Renal pelvis (tissue), 12 donors: ENCODE measurements at places on chromosomes 13 and 19. TPM values are rescaled to one million over a fixed set of nuclear protein-coding genes. Genes with fewer than 3 reads are reported as not detected.

- no peak for DNase-seq
These were observed 67.8 kb downstream of the RASA3 start for GRCh38 chr13:114064450-114065140.

- no peak for DNase-seq
These were observed 652.1 kb upstream of the GPC6 start for GRCh38 chr13:92574499-92574898.

DNA sequence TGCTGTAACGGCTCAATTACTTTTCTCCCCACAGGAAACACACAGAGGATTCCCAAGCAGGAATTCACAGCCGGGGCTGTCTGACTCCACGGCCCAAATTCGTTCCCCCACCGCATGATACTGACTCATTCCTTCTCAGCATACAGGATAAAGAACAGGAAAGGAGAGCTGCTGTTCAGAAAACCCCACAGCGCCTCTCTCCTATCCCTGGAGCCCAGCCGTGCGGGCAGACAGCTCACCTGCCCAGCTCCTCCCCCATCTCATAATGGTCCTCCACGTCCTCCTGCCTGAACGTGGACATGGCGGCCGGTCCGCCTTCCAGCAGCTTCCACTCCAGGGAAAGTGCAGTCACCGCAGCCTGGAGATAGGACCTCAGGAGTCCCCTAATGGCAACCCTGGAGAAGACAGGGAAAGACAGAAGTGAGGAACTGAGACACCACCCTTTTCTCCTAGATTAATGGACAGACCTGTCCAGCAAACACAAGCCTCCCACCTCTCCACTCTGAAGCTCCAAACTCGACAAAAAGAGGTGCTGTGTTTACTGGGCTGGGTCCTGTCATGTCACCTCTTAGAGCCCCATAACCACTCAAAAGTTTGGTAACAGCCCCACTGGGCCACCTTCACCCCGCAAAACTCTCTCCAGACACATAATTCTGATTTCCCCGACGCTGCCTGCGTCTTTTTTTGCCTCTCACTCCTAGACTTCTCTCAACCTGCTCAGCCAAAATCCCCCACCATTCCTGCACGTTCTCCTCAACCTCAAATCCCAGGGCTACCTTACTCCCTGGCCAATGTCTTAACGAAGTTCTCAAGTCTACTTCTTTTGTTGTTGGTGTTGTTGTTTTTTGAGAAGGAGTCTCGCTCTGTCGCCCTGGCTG, 1.2 kb downstream of the DAPK3 start:
- no peak for DNase-seq

The ZNF534 gene
- 0.43 TPM for polyA plus RNA-seq

DNA sequence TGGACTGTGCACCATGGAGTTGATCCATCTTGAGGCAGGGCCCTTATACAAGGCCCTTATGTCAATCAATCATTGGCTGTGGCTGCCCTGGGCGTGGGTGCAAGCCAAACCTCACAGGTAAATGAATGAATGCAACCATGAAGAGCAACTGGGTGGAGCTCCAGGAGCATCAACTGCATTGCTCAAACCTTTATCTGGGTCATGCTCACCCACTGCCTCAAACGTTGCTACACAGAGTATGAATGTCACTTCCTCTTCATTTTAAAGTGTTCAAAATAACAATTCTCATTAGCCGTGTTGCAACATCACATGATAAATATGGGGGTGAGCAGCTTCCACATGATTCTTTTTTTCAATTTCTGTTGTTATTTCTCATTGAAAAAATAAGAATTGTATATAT, 6.4 kb upstream of the ZNF333 start:
- DNase-seq, result no peak

DNA sequence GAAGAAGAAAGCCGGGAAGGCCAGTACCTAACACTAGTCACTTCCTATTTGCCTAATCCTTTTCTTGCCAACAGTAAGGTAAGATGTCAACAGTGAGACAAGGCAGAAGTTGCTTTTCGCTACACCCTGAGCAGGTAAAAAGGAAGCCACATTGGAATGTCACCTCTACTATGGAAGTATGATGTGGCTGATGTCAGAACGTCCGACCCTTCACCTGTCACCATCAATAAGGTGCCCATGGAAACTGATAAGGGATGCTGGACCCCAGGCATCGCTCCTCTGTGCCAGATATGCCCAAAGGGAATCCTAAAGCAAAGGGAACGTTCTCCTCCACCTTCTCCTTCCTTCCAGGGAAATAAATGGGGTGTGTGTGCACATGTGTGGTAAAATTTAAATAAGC, 34.3 kb downstream of the COL4A1 start:
- no peak for DNase-seq

GRCh38 chr19:6539514-6539913, 8.7 kb downstream of the TNFSF9 start:
- DNase-seq, result no peak

DNA sequence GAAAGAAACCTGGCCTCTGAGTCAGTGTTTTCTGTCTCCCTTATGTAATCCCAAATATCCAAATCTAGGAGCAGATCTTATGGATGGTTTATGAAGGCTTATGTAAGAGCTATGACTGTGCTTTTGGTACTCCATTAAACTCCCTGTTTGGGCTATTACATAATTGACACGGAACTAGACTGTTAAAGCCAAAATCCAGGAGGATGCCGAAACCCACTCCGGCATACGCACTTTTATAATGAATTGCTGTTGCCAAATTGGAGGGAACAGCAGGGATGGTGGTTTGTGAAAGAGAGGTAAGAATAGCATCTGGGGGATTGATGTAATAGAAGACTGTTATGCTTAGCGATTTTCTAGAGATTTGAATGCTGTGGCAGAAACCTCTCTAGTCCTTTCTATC, 2.0 kb downstream of the MTUS2 start:
- DNase-seq, result no peak

The CHST8 gene
- 0.52 TPM for polyA plus RNA-seq

DNA sequence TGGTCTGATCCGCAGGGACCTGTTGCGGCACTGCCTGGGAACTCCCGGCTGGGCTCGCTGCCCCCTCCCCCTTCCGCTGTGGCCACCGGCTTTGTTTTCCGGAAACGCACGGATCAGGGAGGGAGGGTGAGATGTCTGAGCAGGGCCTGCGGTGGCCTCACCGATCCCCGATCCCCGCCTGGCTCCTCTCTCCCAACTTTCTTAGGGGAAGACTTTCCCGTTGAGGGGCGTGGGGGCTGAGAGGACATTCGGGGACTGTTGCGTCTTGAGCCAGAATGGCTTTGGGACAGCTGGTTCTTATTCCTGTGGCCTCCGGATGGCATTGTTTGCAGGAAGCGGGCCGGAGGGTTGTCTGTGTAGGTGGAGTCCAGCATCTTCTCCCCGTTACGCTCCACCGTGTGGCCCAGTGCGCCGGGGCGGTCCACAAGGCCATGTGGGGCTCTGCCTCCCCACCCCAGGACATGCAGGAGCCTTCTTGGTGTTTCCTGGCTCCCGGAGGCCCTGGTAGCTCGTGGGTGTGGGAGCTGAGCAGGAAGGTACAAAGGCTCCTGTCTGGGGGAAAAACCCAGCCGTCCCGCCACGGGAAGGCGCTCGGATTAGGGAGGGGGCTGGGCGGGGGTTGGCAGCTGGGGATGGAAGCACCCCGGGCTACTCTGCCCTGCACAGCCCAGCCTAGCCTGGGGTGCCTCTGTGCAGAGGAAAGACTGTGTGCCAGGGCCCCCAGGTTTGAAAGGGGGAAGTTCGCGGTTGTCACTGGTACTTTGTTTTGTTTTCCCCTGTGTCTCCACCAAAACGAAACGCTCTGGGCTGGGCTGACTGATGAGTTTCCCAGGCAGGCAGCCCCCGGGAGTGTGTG, 1.3 kb downstream of the CSNK1G2 start:
- peak; percentile 81 for DNase-seq

DNA sequence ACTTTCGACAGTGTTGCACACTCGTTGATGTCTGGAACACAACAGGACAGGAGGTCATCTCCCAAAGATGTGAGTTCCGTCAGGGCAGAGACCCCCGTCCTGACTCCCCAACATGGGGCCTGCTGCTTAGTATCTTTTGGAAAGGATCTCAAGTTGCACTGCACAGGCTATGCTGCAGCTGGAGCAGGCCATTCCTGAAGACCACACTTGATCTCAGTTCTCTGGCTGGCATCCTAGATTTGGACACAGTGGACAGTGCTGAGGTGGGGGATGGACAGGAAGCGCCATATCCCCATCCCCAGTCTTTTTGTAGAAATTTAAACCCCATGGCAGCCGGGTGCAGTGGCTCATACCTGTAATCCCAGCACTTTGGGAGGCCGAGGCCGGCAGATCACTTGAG, 5.9 kb downstream of the ADGRE2 start:
- no peak for DNase-seq

The ADM5 gene
- polyA plus RNA-seq, result 2.1 TPM

The KLK11 gene
- not detected for polyA plus RNA-seq

- DNase-seq, result peak; percentile 71
These were observed 25.8 kb downstream of the LACC1 start for GRCh38 chr13:43905435-43906031.

DNA sequence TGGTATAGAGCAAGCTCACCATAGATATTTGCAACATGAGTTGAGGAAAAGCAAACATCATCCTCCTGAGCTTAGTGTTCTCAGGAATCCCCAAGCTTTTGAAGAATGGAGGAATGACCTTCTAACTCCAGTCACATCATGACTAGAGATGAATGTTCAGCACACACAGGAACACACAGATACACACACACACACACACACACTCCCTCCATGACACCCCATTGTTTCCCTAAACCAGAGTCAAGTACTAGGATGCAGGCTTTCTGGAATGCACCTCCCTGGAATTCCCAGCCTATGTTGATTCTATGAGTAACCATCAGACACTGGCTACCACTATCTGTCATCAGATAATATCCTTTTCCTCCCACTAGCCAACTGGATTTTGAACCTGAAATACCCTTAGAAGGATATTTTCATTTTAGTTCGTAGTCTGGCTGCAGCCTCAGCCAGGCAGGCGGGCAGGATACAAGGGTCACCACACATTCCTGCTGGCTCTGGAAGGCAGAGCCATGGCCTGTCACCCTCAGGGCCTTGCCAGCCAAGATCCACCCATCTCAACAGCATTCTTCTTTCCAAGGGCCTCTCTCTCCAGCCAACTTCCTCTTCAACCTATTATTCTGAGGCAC, 162.4 kb downstream of the FOXO1 start:
- DNase-seq, result no peak

The DGKH gene
- polyA plus RNA-seq, result 9.6 TPM

- DNase-seq, result peak; percentile 3
These were observed 1851.1 kb downstream of the PCDH9 start for GRCh38 chr13:65378943-65379519.
